CD4-positive, alpha-beta memory T cell (primary cell): ENCODE measurements at places on chromosomes 6 and 20. TPM values are rescaled to one million over a fixed set of nuclear protein-coding genes. Genes with fewer than 3 reads are reported as not detected.

The TP53TG5 gene
- total RNA-seq: not detected

The GNAS-AS1 gene
- total RNA-seq: 0.94 TPM

The COL21A1 gene
- not detected for total RNA-seq

The ZCCHC3 gene
- total RNA-seq: 29.8 TPM

The BPI gene
- total RNA-seq: not detected

The LY6G6D gene
- total RNA-seq: not detected

The SPINT4 gene
- total RNA-seq: not detected

The SPAG4 gene
- 1.3 TPM for total RNA-seq

The EPPIN gene
- not detected for total RNA-seq

The RAB32 gene
- total RNA-seq: 0.55 TPM

The TSBP1 gene
- total RNA-seq: not detected

The LMBRD1 gene
- 53.8 TPM for total RNA-seq

The ABHD16B gene
- not detected for total RNA-seq

- no peak for DNase-seq
Measured at GRCh38 chr20:40470445-40471260, 218.4 kb downstream of the MAFB start.

DNA sequence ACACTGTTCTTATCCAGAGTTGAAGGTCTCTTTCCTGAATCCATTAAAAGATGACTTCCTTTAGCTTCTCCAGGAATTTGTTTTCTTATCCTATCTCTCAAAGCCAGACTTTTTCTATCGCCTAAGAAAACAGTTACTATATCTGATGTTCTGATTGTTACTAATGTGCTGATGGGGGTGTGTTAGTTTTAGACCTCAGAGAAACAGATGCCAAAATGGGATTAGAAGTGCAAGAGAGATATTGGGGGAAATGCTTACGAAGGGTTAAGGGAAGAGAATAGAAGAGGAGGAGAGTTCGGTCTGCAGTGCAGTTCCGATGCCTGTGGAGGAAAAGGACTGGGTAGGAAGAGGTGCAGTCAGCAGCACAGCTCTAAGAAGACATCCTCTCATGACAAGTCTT, 35.7 kb upstream of the ADGRG6 start:
- DNase-seq: no peak

- DNase-seq: no peak
Measured at GRCh38 chr6:151589667-151590066, 95.8 kb downstream of the CCDC170 start.

GRCh38 chr6:8108031-8108660, 5.8 kb upstream of the EEF1E1 start:
- DNase-seq: no peak

- no peak for DNase-seq
Measured at GRCh38 chr6:49563006-49563886, 12.8 kb downstream of the C6orf141 start.

GRCh38 chr6:6783721-6784120, 195.2 kb downstream of the LY86 start:
- DNase-seq: no peak

DNA sequence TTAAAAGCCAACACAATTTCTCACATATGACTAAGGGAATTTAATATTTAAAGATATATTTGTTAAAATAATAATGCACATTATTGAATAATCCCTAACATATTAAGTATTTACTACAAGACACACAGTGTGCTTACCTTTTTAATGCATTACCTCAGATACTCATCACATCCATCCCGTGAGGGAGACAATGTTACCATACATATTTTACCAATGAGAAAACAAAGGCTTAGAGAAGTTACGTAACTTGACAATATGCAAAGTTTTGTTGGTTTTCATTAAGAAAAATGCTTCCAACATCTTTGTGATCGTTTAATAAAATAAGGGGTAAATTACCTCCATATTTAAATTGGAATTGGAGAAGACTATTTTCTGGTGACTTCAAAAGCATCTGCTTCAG, 4.3 kb downstream of the IFNGR1 start:
- no peak for DNase-seq

GRCh38 chr6:147164761-147165160, 39.5 kb upstream of the STXBP5 start:
- DNase-seq: no peak

- no peak for DNase-seq
Measured at GRCh38 chr20:35947489-35947888, 6.8 kb downstream of the SCAND1 start.

GRCh38 chr20:16098890-16099639, 474.2 kb downstream of the KIF16B start:
- DNase-seq: no peak

DNA sequence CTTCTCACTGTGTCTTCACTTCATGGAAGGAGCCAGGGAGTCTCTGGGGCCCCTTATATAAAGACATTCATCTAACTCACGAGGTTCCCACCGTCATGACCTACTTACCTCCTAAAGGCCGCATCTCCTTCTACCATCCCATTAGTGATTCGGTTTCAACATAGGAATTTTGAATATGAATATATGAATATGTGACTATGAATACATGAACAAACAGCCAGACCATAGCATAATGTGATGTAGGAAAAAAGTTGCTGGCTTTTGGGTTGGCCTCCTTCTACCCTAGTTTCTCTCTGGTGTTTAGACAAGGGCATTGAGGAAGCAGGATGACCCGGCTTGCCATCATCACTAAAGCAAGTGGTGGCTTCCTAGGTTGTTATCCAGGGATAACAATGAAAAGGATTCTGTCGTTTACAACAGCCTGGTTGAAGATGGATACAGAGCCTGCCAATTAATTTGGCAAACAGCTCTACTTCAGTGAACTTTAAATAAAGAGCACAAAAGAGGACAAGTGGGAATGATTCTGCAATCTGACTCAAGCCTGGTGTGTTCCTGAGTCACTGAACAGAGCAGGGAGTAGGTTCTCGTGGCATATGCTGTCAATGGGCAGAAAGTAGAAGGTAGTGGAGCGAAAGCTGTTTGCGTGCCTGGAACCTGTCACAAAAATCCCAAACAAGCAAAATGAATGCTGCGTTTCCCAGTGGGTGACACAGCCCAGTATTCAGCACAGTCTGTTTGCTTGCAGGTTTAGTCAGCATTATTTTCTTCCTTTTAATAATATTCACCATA, 44.0 kb upstream of the DOK5 start:
- no peak for DNase-seq

- no peak for DNase-seq
Measured at GRCh38 chr6:170205534-170206316, 85.2 kb downstream of the DLL1 start.

- DNase-seq: no peak
Measured at GRCh38 chr20:14611479-14611878, 274.1 kb upstream of the FLRT3 start.

DNA sequence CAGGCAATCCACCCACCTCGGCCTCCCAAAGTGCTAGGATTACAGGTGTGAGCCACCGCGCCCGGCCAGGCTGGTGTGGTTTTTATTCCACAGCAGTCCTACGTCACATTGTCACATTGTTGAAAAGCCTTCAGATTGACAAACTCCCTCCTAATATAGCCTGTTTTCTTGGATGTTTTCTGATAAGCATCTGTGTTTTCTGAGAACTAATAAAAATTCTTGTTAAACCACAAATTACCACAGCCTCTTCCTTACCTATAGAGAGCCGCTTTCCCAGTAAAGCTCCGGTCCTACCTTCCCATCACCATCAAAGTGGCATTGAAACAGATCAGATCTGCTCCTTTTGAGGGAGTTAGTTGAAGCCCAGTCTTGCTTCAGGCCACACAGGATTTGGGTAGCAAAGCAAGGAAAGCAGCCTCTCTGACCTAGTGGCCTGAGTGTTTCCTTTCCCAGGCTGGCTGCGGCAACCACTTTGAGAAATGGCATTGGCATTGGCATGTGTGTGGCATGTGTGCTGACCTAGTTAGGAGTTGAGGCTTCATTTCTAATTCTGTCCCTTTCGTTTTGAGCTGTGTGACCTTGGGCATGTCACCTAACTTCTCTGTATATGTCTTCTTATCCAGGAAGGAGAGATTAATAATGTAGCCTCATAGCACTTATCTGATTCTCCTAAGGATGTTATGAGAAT, 1.7 kb upstream of the PKIG start:
- DNase-seq: no peak

DNA sequence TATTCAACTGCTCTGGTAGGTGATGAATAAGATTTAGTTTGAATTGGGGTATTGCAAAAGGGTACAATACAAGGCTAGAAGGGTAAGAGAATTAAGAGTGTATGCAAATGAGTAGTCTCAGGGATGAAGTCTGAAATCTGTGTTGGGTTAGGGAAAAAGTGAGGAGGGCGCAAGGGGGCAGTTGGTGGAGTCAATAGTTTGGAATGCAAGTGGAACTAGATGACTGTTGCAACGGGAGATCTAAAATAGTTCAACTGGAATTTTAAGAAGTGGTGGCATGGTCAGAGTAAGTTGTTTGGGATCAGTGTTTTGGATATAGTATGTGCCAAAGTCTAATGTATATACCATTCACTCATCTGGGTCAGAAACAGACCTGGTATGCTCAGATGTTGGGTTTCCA, 329.6 kb downstream of the GJA1 start:
- DNase-seq: no peak

GRCh38 chr6:4776493-4777393, 539 bp downstream of the CDYL start:
- DNase-seq: peak; percentile 29

DNA sequence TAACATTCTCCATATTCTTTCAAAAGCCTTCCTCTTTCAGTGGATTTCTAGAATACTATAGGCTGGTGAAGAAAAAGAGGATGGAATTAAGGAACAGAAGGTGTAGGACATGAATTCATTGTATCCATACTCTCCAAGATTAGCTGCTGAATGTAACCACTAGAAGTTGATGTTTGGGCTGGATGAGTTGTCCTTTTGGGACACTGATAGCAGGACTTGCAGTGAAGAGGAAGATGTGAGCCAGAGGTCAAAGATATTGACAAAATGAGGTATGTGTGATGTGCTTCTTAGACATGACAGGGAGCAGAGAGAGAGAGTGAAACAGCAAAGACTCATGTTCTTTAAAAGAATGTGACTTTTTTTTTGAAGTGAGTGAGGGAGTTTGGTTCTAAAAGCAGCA, 134.3 kb upstream of the MAN1A1 start:
- DNase-seq: no peak

DNA sequence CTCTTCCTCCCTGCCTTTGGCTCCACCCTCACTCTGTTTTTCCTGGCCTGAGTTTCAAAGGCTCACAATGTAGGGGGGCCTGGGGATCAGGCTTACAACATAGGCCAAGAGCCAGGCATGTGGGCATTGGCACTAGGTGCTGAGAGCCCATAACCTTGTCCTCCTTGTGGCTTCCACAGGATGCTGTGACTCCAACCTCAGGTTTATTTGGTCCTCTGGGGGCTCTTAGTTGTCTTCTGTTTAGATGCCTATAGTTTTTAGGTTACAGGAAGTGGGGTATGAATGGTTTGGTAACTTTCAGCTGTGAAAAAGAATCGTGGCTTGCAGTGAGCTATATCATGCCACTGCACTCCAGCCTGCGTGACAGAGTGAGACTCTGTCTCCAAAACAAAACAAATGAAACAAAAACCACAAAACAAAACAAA, 25.6 kb downstream of the MMP24 start:
- DNase-seq: peak; percentile 65

- DNase-seq: no peak
Measured at GRCh38 chr20:56815796-56816195, 186.7 kb downstream of the TFAP2C start.

- DNase-seq: no peak
Measured at GRCh38 chr6:82283771-82284410, 36.3 kb upstream of the IBTK start.

DNA sequence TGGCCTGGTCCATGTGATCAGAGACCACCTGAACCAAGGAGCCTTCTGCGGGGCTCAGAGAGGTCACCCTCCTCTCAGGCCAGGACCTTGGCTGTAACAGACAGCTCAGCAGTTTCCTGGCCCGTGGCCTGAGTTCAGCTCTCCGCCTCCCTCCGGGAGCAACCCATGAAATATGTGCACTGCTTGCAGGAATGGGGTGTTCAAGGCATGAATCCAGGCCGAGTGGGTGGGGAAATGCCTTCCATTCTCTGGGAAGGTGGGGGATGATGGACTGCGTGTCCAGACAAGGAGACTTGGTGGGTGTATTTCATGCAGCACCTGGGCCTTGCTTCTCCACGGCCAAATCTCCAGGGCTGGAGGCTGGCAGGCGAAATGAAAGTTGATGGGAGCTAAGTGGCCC, 46.0 kb downstream of the SIRPA start:
- DNase-seq: no peak

DNA sequence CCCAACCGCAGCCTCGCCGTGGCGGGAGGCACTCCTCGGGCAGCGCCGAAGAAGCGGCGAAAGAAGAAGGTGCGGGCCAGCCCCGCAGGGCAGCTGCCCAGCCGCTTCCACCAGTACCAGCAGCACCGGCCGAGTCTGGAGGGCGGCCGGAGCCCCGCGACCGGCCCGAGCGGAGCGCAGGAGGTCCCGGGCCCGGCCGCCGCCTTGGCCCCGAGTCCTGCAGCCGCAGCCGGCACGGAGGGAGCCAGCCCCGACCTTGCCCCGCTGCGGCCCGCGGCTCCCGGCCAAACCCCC, 525 bp downstream of the PNRC1 start:
- DNase-seq: no peak

DNA sequence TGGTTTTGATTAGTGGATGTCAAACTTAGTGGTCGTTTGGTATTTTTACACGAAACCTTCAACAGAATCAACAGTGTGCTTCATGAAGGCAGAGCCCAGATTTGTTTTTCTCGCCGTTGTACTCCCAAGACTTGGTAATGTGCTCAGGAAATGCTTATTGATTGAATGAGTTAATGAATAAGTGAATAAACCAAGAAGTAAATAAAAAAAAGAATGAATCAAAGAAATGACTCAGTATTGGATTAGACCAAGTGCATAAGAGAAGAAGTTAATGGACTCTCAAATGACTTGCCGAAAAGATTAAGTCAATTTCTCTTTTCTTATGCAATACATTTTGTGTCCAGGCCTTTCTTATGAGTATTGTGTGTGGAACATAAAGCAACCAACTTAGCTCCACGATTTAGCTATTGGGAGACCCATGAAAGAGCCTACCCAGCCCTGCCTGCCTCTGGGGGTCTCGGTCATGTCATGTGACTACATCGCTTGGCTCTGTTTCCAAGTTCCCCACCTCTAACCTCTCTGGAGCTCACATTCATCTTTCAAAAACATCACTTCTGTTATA, 10.6 kb upstream of the FUCA2 start:
- no peak for DNase-seq

DNA sequence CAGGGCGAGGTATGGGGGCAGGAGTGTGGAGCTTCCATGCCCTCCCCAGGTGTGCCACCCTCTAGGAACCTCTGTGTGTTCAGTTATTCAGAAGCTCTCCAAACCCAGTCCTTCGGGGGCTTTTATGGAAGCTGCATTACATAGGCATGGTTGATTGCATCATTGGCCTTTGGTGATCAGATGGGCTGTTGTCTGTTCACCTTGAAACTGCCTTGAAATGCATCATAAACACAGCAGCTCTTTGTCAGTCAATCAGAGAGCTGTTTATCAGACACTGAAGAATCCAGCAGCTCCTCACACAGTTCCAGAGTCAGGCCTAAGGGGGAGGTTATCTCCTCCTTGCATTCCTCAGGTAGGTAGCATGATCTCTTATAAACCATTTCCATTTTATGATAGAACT, 62.4 kb downstream of the E2F3 start:
- DNase-seq: no peak

- peak; percentile 34 for DNase-seq
Measured at GRCh38 chr20:17614176-17614811, 44.4 kb downstream of the DSTN start.
